ENCODE measurements at places on chromosomes 5 and 9.

DNA sequence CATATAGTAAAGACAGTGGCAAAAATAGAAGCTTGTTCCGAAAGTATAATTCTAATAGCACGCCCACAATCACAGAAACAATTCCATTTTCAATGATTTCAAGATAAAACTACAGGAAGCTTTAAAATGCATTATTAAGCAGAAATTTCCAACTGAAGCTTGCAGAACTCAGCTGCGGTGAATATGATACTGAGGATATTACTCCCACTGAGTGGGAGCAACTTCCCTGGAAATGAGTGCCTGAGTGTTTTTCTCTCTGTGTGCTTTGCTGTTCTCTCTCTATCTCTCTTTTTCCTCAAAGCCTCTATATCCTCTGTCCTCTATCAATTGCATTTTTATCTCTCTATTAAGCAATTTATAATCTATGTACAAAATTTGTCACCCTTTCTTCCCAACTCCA lies 187.5 kb upstream of the PRDM9 start:
- no peak for DNase-seq

- no peak for DNase-seq
Measured at GRCh38 chr9:124005029-124005771, 6.4 kb upstream of the LHX2 start.

GRCh38 chr5:11540112-11540511 lies 364.1 kb downstream of the CTNND2 start:
- DNase-seq = no peak

- DNase-seq = no peak
Measured at GRCh38 chr9:90974643-90975245, 173.1 kb downstream of the SYK start.

DNA sequence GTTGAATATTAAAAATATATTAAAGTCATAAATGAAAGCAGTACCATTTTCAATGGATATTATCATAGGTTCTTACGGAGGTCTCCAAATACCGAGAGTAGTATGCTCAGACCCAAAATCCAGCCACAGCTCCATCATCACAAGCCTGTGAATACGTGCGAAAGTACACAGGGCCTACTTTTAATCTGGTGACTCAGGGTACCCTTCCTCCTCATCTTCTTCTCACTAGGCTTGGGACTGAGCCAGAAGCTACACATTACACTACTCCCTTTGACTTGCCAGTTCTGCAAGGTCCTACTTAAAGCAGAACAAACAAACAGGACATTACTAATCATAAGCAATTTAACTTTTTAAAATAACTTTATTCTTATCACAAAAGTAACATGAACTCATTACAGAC lies 7.6 kb upstream of the RIC1 start:
- DNase-seq = no peak

GRCh38 chr5:179158556-179158955 lies 98.4 kb downstream of the ZNF354C start:
- no peak for DNase-seq

GRCh38 chr5:93580927-93581445 lies at the start of gene NR2F1-AS1:
Gene NR2F1-AS1, minus strand, starts transcription at chr5:93581219.
- DNase-seq = no peak

DNA sequence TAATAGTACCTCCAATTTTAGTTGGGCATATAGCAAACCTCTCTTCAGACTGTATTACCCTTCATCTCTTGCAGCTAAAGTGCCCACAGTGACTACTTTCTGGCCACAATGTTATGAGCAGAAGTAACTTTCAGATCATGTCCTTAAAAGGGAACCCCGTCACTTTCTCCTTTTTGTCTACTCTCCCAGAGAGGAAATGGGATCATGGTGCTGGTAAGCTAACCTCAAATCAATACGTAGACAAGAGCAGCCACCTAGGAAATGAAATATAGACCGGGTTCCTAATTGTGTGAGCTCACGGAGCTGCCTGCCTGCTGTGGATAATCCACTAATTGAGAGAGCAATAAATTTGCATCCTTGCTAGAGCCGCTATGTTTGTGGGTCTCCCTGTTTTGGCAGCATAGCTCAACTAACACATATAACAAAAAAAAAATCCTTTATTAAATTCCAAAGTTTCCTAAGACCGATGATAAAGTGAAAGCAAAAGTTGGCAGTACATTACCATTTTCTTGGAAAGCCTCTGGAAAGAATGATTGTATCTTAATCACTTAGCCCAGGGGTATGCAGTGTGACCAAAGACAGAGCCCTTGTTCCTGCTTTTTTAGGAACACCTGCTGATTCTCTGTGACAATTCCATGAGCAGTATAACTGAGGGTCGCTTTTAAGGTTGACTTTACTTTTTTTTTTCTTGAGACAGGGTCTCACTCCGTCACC lies 5.6 kb upstream of the IL7R start:
- DNase-seq = no peak

DNA sequence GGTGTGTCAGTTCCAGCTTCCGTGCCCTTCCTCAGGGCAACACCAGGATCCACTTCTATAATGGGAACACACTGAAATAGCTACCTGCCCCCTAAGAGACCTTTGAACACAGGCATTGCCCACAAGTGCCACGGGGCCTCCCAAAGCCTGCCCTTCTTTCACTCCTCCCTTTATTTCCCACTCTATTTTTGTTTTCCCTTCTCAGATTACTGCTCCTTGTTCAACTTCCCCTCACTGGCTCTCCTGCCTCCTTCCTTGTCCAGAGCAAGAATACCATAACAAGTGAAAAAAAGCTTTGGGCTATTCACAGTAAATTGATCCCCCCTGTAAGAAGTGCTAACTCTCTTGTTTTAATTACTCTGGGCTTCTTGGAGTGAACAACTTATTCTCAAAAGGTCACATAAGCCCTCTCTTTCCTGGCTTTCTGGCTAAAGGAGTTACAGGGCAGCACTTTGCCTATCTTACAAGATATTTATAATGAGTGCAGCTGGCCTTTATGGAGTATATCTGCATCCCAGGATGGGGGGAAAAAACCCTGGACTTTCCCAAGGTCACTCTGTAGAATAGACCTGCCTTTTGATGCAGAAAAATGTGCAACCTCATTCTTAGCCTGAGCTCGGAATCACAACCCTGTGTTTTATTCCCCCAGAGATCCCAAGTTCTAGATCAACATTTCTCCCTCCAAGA lies 11.3 kb downstream of the CTXN3 start:
- no peak for DNase-seq

- no peak for DNase-seq
Measured at GRCh38 chr9:69215774-69216485, 41.9 kb downstream of the TJP2 start.

All from stimulated activated CD8-positive, alpha-beta memory T cell treated with anti-CD3 and anti-CD28 coated beads, Interleukin-12 subunit alpha, Interleukin-12 subunit beta, amount 100 ng/mL, for 4 hours (primary cell).